ENCODE measurements at places on chromosomes 7 and 10.
A peak's percentile ranks its signal among the peaks of the same experiment; 100 is the strongest.

DNA sequence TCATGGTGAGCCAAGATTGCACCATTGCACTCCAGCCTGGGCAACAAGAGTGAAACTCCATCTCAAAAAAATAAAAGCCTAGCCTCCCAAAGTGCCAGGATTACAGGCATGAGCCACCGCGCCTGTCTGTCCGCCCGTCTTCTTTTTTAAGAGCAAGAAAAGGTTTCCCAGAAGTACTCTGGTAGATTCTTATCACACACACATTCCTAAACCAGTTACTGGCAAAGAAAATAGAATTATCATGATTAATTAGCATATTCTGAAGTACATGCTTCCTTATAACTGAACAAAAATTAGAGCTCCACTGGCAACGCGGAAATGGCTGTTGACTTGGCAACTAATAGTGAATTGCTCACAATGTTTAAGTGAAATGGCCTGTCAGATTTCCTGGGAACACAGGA, 87.0 kb downstream of the ADK start:
- no peak for DNase-seq

DNA sequence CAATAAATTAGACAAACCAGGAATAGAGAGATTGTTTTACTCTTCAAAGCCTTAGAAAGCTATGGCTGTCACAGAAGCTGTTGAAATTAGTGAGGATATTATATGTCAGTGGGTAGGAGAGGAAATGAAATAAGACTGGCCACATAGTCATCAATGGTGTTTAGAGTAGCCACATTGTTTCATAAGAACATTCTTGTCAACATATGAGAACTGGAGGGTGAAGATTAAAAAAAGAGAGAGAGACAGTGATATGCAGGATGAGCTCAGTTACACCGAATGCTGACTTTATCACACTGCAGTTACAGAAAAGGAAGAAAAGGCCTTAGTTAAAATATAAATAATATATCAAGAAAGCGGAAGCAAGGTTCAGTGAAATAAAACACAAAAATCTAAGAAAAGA, 412.0 kb downstream of the CNTNAP2 start:
- no peak for DNase-seq

DNA sequence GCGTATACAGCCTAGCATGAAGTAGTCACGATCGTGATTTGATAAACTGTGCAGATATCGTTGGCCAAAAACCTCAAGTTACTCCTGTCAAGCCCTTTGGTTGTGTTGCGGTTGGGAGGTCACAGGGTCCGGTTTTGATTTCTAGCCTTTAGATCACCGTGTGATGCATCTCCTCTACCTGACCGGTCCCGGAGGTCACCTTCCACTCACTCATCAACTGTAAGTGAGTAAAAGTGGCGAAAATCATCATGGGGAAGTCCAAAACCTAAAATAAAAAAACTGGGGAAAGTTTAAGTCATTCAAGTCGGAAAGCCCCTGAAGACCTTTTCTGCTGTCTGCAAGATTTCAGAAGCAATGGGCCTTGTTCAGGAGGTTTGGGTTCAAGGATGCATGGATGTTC, 62.8 kb downstream of the ADARB2 start:
- no peak for DNase-seq

DNA sequence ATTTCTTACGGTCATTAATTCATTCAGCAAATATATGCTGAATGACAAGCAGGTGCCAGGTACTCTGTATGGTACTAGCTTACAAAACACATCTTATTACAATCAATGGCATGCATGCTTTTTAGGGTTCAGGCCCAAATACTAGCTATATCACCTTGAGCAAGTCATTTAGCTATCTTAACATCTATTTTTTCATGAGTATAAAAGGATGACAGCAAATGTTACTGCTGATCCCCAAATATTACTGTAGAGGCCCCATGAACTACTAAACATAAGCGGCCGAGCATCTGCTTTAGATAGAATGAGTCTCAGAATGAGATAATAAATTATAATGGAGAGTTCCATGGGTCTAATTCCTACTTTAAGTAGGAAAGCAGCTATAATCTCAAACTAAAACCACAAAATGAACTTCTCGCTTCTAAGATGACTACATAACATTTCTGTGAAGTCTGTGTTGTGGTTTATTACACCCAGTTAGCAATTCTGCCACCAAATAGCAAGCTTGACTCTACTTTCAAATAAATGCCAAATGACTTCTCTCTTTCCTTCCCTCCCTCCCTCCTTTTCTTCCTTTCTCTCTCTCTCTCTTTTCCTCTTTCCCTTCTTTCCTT, 113.7 kb upstream of the LRRN3 start:
- no peak for DNase-seq

- no peak for DNase-seq
Measured at GRCh38 chr10:51590818-51591217, 108.6 kb downstream of the CSTF2T start.

DNA sequence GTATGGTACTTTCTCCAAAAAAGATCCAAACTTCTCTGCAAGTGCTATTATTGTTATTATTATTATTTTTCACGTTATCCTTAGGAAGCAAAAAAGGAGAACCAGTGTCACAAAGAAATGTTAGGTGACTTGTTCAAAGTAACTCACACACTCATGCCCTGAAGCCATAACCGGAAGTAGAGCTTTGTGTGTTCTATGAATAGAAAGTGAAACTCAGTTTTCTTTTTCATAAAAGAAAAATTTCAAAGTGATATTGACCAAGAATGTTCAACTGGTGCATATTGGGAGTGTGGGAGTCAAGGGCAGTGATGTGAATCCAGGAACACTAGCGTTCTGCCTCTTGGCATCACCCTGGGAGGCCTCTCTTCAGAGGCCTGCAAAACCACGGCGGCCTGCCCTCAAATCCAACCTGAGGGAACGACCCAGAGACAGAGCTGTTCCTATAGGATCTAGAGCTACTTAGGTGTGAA, 106.1 kb downstream of the PRKCQ start:
- no peak for DNase-seq

GRCh38 chr7:38507384-38507783, 123.8 kb downstream of the AMPH start:
- DNase-seq, result no peak

- peak; percentile 49 for DNase-seq
Measured at GRCh38 chr7:6705959-6706665, 635 bp downstream of the ZNF12 start.

GRCh38 chr10:47035819-47036337, 124.7 kb downstream of the PTPN20 start:
- DNase-seq, result peak; percentile 14

- DNase-seq, result no peak
Measured at GRCh38 chr10:6537770-6538169, 42.3 kb downstream of the PRKCQ start.

DNA sequence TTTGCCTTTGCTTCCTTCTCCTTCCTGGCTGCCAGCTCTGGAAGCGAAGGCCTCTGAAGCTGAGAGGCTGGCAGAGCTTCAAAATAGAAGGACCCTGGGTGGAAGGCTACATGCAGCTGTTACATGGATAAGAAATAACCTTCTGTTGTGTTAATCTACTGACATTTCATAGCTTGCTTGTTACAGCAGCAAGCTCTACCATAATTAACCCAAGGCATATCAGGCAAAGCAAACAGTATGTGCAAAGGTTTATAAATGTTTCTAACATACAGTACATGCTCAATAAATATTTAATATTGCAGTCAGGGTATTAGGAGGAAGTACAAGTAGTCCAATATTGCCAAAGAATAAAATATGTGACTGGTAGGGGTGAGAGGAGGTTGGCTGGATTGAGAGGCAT, 55.6 kb upstream of the MKLN1 start:
- DNase-seq, result no peak

GRCh38 chr7:119026391-119026790, 801.9 kb downstream of the ANKRD7 start:
- no peak for DNase-seq

All from right hindlimb (tissue), 1 donor.